ENCODE measurements at places on chromosomes 12 and 14.

- no peak for DNase-seq
Measured at GRCh38 chr14:89445273-89445973, 28.4 kb upstream of the FOXN3 start.

DNA sequence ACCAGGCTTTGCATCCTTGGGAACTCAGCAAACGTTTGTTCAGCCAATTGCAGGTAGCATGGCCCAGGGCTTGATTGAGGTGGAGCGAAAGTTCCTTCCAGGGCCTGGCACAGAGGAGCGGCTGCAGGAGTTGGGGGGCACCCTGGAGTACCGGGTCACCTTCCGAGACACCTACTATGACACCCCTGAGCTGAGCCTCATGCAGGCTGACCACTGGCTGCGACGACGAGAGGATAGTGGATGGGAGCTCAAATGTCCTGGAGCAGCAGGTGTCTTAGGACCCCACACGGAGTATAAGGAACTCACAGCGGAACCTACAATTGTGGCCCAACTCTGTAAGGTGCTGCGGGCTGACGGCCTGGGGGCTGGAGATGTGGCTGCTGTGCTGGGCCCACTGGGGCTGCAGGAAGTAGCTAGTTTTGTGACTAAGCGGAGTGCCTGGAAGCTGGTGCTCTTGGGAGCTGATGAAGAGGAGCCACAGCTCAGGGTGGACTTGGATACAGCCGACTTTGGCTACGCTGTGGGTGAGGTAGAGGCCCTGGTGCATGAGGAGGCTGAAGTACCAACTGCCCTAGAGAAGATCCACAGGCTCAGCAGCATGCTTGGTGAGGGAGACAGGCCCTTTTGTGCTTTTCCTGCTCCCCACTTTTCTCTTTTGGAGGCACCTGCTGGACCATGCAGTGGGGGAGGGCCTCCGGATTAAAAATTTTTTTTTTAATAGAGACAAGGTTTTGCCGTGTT lies 799 bp downstream of the THTPA start:
- DNase-seq, result no peak

GRCh38 chr14:30597504-30597903 lies 24.6 kb upstream of the SCFD1 start:
- DNase-seq, result no peak

DNA sequence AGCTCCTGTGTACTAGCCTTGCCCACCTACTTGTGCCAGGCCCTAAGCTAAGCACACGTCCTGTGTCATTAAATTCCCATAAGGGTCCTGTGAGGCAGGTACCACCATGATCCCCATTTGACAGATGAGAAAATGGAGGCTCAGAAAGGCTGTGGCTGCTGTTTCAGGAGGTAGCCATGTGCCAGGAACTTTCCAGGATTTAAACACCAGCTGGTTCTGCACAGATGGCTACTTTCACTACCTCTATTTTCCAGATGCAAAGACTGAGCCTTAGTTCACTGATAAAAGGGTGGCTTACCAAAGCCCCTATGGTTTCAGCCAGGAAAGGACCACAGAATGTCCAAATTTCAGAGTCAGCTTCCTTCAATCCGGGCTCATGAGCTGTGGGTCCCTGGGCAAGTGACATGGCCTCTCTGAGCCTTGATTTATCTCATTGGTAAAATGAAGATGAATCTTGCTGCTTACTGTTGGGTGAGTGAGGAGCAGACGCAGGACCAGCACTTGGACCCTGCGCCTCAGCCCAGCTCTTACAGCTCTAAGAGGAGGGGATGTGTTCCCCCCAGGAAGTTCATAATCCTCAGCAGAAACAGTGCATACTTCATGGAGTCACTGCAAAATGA lies 23.5 kb downstream of the CMKLR1 start:
- no peak for DNase-seq

All from AG09319 (cell line).